ENCODE measurements at places on chromosomes 1 and 21.

DNA sequence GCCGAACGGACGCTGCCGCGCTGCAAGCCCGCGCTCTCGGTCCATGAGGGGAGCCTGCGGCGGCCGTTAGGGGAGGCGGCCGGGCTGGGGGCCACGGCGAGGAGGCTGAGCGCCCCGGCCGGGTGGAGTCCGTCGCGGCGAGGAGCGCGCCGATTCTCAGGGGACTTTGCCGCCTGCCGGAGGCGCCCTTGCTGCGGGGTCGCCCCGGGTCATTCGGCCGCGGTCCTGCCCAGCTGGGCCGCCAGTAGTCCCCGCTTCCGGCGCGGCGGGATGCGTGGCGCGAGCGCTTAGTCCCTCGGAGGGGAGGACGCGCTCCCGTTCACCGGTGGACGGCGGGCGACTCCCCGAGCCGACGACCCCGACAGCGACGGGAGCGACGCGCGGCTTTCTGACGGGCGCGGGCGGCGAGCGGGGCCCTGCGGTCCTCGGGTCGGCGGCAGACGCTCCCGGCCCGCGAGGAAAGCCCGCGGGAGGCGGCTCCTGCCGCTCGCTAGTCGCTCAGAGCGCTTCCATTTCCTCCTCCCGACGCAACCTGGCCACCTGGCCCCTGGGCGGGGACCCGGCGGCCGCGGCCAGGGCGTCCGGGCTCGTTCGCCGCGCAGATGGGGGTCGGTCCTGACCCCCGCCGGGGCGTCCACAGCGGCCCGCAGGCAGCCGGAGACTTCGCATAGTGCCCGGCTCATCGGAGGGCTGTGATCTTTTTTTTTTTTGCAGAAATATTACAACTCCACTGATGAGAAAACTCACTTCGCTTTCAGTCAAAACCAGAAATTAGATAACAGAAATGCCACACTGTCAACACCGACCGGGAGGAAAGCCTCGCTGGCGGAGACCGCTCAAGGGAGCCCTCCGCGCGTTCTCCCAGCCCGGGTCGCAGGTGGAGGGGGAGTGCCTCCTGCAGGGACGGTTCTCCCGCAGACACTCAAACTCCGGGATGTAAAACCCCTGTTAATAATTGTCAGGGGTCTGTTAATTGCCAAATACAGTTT, 641 bp upstream of the ZBTB21 start:
- peaks cover 31% of the 10 kb centered on the region for H3K4me1 ChIP-seq
- DNase-seq: peak; percentile 50
- H3K4me3 ChIP-seq: peak overlapping the region; percentile 88

DNA sequence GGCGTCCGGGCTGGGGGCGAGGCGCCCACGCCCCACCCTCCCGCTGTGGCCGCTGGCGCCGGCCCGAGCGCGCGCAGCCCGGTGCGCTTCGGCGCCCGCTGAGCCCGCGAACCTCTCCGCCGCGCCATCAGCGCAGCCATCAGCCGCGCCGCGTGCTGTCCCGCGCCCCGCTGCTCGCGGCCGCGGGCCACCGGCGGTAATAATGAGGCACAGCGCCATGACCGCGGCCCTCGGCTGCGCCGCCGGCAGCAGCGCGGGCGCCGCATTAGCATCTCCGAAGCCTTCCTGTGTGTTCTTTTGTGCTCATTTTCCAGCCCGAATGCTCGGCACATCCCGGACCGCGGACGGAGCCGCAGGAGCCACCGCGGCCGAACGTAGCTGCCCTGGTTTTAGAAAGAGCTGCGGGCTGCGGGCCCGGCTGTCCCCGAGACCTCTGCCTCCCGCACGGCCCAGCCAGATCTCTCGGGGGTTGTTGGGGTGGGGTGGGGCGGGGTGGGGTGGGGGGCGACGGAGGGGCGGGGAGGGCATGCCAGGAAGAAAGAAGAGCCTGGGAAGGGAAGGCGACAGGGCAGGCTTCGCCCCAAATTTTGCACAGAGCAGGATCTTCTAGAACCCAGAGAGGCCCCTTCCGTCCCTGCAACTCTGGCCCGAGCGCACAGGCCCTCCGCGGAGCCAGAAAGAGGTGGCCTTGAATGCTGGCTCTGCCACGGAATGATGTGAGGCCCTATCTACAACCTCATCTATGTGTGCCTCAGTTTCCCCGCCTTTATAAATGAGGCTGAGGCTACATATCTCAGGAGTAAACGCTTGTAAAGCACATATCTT, 55.3 kb downstream of the RRAGC start:
- H3K36me3 ChIP-seq: peaks cover 9% of the 10 kb centered on the region
- peak; percentile 61 for DNase-seq
- peak overlapping the region; percentile 82 for H3K4me3 ChIP-seq
- H3K27ac ChIP-seq: no peak overlapping the region

- no peaks in the 10 kb centered on the region for H3K36me3 ChIP-seq
- DNase-seq: no peak
- H3K27me3 ChIP-seq: peaks cover 6% of the 10 kb centered on the region
These were observed 10.2 kb downstream of the S100A16 start for GRCh38 chr1:153602749-153603148.

- H3K27me3 ChIP-seq: no peaks in the 10 kb centered on the region
- H3K27ac ChIP-seq: no peak overlapping the region
- DNase-seq: peak; percentile 67
- H3K4me1 ChIP-seq: peaks cover 24% of the 10 kb centered on the region
These were observed 53.1 kb upstream of the LBR start for GRCh38 chr1:225480825-225481434.

- H3K4me1 ChIP-seq: peaks cover 29% of the 10 kb centered on the region
- DNase-seq: no peak
- H3K36me3 ChIP-seq: no peaks in the 10 kb centered on the region
- H3K27me3 ChIP-seq: peaks cover 37% of the 10 kb centered on the region
These were observed 89.7 kb upstream of the IFFO2 start for GRCh38 chr1:19045898-19046880.

- H3K27ac ChIP-seq: peak overlapping the region; percentile 75
- H3K27me3 ChIP-seq: peaks cover 3% of the 10 kb centered on the region
- no peak overlapping the region for H3K4me3 ChIP-seq
- peaks cover 19% of the 10 kb centered on the region for H3K4me1 ChIP-seq
These were observed 44.5 kb downstream of the TIAM1 start for GRCh38 chr21:31299291-31300147.

- H3K36me3 ChIP-seq: peaks cover 79% of the 10 kb centered on the region
- no peaks in the 10 kb centered on the region for H3K27me3 ChIP-seq
These were observed 26.9 kb downstream of the NRIP1 start for GRCh38 chr21:15037900-15038293.

DNA sequence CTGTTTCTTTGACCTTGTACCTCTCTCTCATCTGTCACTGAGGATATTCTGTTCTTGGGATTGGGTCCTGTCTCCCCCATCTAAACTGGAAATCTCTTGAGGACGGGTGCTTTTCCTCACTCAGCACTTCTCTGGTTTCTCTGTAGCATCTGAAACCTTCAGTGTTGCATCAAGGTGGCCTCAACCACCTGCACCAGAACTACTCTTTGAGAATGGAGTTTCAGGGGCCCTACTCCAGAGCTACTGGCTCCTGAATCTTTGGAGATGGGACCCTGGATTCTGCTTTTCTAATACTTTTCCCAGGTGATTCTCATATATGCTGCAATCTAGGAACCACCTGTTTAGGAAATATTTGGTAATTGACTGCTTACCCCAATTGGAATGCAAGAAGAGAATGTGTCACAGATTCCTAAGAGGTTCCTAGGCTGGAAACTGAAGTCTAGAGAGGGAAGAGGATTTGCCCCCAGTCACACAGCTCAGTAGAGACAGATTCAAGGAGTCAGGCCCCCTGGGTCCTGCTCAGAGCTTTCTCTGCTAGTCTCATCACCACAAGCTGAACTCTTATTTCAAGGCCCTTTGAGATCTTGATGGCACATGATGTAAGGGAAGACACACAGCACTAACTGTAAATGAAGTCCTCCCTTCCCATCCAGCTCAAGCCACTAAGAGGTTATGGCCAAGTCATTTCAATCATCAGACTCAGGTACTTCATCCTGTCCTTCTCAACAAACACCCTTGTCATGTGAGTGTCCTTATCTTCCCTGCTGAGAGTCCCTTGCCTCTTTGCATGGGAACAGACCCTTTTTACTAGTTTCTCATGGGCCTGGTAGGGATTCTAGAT, 48.7 kb downstream of the EIF2D start:
- peaks cover 21% of the 10 kb centered on the region for H3K27me3 ChIP-seq
- no peak overlapping the region for H3K4me3 ChIP-seq
- H3K27ac ChIP-seq: no peak overlapping the region

- H3K27ac ChIP-seq: no peak overlapping the region
- H3K36me3 ChIP-seq: no peaks in the 10 kb centered on the region
- peaks cover 47% of the 10 kb centered on the region for H3K4me1 ChIP-seq
- H3K27me3 ChIP-seq: peaks cover 9% of the 10 kb centered on the region
- peak; percentile 32 for DNase-seq
- peak overlapping the region; percentile 65 for H3K4me3 ChIP-seq
These were observed 4.6 kb upstream of the FAM167B start for GRCh38 chr1:32242341-32242851.

- no peak overlapping the region for H3K27ac ChIP-seq
- no peak for DNase-seq
- H3K27me3 ChIP-seq: peaks cover 3% of the 10 kb centered on the region
These were observed 360.2 kb downstream of the HHIPL2 start for GRCh38 chr1:222187566-222188332.

DNA sequence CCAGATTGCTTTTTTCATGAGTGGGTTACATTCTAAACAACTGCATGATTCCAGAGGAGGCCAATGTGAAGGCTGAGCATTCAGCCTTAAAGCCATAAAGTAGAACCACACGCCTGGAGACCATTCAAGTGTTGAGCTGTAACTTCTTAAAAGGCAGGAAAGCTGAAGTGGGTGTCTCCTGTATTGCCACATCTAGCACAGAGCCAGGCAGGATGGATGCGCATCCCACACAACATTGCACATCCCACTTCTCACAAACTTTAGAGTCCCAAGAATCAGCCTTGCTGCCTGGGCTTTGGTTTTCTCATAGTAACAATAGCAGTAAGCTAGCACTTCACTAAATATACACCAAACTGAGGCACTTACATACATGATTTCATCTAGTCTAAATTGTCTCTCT, 151.7 kb downstream of the DAB1 start:
- H3K4me3 ChIP-seq: no peak overlapping the region
- peaks cover 29% of the 10 kb centered on the region for H3K4me1 ChIP-seq
- H3K36me3 ChIP-seq: no peaks in the 10 kb centered on the region
- no peak overlapping the region for H3K27ac ChIP-seq

GRCh38 chr1:51445351-51446090, 73.5 kb downstream of the EPS15 start:
- H3K4me3 ChIP-seq: no peak overlapping the region
- peaks cover 38% of the 10 kb centered on the region for H3K36me3 ChIP-seq
- no peak for DNase-seq
- H3K4me1 ChIP-seq: no peaks in the 10 kb centered on the region
- H3K27me3 ChIP-seq: no peaks in the 10 kb centered on the region
- no peak overlapping the region for H3K27ac ChIP-seq

DNA sequence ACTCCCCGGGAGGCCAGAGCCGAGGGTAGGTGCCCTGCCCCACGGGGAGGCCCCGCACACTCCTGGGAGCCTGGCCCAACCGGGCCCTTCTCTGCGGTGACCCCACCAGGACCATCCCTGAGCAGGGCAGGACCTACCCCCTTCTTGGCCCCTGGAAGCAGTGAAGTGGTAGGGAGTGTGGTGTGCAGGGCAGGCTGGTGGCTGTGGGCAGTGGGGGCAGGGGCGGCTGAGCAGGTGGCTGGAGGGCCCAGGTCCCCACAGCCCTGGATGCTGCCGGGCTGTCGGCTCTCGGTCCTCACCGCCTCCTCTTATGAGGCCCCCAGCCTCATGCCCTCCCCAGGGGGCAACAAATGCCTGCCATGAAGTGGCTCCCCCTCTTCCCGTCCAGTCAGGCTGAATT, 19.5 kb downstream of the PLCH2 start:
- DNase-seq: no peak
- H3K4me1 ChIP-seq: peaks cover 17% of the 10 kb centered on the region
- no peak overlapping the region for H3K27ac ChIP-seq
- no peaks in the 10 kb centered on the region for H3K36me3 ChIP-seq
- no peak overlapping the region for H3K4me3 ChIP-seq

GRCh38 chr21:17458279-17458678, 54.6 kb upstream of the CXADR start:
- H3K27me3 ChIP-seq: peaks cover 13% of the 10 kb centered on the region
- no peak for DNase-seq
- no peaks in the 10 kb centered on the region for H3K36me3 ChIP-seq

GRCh38 chr21:15437883-15438282, 291.9 kb upstream of the USP25 start:
- H3K4me1 ChIP-seq: peaks cover 68% of the 10 kb centered on the region
- no peak for DNase-seq
- H3K27me3 ChIP-seq: no peaks in the 10 kb centered on the region
- H3K4me3 ChIP-seq: no peak overlapping the region
- H3K36me3 ChIP-seq: peaks cover 36% of the 10 kb centered on the region
- peak overlapping the region; percentile 36 for H3K27ac ChIP-seq

DNA sequence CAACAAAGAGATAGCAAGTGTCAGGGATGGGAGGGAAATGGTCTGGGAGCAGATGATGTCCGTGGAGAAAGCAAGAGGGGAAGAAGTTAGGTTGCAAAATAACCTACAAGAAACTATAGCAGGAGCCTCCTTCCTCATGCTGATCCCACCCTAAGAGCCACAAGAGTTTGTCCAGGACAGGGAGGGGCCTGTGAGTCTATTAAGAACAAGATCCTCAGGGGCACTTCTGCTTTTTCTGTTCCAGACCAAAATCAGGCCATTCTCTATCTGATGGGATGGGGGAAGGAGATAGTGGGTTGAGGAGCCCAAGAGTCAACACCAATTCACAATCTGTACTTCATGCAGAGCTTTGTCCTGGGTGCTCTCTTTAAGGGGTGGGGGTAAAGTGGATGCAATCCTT, 7.7 kb upstream of the ATP1A4 start:
- peaks cover 31% of the 10 kb centered on the region for H3K4me1 ChIP-seq
- peaks cover 31% of the 10 kb centered on the region for H3K36me3 ChIP-seq
- DNase-seq: no peak
- no peak overlapping the region for H3K4me3 ChIP-seq
- H3K27ac ChIP-seq: no peak overlapping the region

Measured in nephron progenitor cell (in vitro differentiated cells).